Right forelimb (tissue), 1 donor: ENCODE measurements at places on chromosomes 1 and 21.

GRCh38 chr1:169478094-169478672 lies 7.6 kb downstream of the SLC19A2 start:
- DNase-seq, result no peak

GRCh38 chr1:240148333-240148732 lies 56.6 kb downstream of the FMN2 start:
- no peak for DNase-seq

DNA sequence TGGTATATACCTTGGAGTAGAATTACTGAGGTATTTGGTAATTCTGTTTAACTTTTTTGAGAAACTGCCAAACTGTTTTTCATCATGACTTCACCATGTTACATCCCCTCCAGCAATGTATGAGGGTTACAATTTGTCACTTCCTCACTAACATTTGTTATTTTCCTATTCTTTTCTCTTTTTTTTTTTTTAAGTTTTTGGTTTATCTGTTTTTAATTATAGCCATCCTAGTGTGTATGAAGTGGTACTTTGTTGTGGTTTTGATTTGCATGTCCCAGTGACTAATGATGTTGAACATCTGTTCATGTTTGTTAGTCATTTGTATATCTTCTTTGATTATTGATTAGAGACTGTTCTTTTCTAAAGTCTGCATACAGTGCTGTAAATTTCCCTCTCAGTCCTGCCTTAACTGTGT lies 147.3 kb downstream of the HS2ST1 start:
- no peak for DNase-seq

DNA sequence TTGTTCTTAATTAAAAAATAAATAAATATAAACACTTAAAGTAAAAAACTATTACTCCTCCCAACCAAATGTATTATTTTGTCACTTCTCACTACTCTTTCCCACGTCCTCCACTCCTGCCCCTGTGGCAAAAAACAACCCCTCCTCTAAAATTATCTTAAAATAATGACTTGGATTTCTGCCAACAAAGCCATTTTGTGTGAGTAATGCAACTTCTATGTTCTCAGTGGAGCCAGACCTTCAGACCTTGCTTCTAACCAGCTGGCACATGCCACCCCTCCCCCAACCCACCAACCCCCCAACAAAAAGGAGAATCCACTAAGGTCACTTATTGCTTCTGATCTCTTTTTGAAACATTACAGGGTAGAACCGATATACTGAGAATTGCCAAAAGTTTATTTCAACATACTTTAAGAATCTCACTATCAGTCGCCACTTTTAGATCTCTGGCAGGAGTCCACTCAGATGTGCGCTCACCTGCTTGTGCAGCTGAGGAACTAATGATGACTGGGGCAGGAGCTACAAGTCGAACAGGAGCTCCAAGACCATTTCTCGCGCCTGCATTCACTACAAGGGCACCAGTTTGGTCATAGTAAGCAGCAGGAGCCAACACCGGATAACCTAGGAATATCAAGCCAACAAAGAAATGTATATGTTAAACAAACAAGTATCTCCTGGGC lies 58.3 kb upstream of the SDC3 start:
- DNase-seq, result no peak

- no peak for DNase-seq
These were observed 9.3 kb downstream of the CHI3L2 start for GRCh38 chr1:111236806-111237205.

DNA sequence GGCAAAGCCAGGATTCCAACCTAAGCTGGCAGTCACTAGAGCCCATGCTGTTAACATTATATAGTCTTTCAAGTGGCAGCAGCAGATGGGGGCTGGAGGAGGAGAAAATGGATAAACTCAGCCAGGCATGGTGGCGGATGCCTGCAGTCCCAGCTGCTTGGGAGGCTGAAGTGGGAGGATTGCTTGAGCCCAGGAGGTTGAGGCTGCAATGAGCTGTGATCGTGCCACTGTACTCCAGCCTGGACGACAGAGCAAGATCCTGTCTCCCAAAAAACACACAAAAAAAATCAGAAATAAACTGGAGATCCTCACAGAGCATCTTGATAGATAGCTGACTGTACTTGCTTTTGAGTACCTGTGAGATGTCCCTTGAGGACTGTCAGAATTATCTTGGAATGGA lies 13.4 kb upstream of the WDR26 start:
- no peak for DNase-seq

DNA sequence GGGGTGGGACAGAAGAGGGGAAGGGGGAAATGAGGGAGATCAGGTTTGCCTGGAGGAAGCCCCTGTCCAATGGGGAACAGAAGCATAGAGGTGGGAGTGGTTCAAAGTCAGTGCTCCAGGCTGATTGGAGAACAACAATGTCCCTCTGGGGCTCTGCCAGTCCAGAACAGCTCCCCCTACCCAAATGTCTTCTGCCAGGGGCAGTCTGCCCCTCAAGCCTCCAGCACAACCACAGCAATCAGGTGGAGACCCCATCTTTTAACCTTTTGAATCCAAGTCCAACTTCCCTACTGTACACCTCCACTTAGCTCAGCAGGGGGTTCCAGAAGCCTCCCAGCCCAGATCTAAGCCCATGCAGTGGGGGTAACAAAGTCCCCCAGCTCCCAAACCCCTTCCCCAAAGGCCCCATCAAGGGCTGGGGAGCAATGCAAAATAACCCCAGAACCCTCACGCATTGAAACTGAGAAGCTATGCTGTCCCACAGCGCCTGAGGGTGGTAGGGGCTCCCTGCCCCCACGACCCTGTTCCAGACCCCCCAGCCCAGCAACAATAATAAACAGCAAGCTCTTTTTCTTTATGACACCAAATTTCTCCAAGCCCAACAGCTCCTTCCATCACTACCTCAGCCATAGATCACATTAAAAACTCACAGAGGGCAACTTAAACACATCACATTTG lies 3.3 kb downstream of the AHDC1 start:
- DNase-seq, result no peak

GRCh38 chr1:108055387-108055786 lies 90.4 kb upstream of the VAV3 start:
- no peak for DNase-seq

DNA sequence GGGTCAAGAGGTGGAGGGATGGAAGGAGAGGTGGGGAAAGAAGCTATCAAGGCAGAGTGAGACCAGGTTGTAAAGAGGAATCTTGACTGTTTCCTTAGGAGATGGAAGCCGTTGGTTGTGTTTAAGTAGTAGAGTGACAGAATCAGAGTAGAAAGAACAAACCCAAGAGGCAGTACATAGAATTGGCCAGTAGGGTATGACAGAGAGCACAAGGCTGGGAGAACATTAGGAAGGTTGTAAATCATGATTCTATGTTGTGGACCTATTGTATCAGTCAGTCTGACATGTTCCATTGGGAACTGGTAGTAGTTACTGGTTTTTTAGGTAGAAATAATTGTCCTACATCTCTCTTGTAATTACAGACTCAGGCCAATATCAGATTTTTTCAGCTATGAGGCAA lies 486.9 kb upstream of the USP24 start:
- no peak for DNase-seq

- DNase-seq, result no peak
These were observed 111.4 kb upstream of the SNX7 start for GRCh38 chr1:98550076-98550475.

GRCh38 chr1:201022820-201023516 lies 546 bp downstream of the KIF21B start:
- DNase-seq, result no peak

- DNase-seq, result no peak
These were observed 400 bp upstream of the TRIM17 start for GRCh38 chr1:228417061-228417460.

- DNase-seq, result peak; percentile 19
These were observed 8.3 kb upstream of the SLC2A1 start for GRCh38 chr1:42966688-42967612.

DNA sequence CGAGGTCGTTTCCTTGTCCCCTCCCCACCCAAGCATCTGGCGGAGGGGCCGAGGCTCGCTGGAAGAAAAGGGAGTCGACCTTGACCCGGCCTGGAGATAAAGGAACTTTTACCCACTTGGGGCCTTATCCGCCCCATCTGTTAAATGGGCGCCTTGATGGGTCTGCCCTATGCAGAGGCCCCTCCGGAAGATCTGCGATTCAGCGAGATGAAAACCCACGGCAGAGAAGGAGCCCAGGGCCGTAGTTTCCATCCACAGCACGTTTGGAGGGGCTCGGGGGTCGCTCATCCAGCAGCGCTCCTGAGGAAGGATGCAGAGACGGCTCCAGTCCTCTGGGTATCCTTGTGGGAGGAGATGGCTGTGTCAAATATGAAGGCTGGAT lies 518 bp downstream of the NCMAP start:
- no peak for DNase-seq

DNA sequence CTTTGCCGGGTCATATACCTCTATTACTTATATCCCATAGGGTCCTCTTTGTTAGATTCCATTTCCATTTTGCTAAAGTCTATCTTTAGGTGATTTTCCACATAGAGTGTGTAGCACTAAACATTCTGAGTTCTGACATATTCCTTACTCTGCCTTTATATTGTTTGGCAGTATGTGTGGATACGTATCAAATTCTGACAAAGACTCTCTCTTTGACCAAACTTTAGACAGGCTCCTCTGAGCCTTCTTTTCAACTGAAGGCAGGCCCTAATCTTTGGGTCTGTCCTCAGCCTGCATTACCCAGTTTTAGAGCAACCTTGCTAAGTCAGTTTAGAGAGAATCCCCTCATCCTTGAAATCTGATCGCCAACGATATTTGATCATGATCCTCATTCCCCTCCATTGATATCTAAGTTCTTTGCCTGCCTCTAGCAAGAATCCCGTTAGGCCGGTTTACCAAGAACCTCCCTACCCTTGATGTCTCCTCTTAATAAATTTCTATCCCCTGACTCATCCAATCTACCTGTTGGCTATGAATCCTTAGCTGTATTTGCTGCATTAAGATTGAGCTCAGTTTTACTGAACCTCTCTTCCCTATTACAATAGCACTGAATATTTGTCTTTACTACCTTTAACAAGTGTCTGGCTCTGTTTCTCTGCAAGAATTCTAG lies 10.4 kb upstream of the PPT1 start:
- DNase-seq, result no peak

GRCh38 chr1:14377386-14377785 lies 221.1 kb upstream of the KAZN start:
- no peak for DNase-seq

GRCh38 chr21:45518742-45519141 lies 23.5 kb downstream of the SLC19A1 start:
- DNase-seq, result no peak

GRCh38 chr1:193042766-193043691 lies 16.1 kb downstream of the UCHL5 start:
- no peak for DNase-seq

DNA sequence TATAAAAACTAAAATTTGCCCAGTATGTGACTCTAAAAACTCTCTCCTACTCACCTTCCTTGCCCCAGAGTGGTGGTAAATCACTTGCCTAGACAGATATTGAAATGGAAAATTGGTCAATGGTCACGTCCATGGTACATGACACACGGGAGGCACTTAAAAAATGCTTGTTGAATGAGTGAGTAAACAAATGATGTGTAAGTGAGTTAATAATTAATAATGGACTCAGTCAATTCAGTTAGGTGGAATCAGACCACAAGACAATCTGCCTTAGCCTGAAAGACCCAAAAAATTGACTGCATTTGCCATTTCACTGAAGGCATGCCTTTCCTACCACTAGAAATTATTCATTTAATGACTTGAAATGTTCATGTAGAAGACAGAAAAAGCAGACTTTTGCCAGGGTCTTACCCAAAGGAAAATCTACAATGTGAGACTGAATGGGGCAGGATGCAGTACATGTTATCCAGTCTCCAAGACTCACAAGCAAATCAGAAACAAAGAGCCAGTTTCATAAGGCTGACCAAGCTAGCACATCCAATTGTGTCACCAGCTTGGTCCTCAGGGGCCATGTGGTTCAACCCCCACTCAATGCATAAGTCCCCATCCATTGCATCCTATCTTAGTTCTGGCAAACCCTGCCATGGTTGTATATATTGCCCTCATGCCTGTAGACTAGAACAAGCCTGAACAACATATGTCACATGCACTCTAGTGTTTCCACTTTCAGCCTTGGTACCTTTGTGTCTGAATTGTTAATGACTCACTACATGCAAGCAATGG lies 73.6 kb downstream of the TBX15 start:
- DNase-seq, result no peak

GRCh38 chr1:86714561-86715244 lies 10.3 kb downstream of the SH3GLB1 start:
- DNase-seq, result no peak

- no peak for DNase-seq
These were observed 18.1 kb downstream of the AHCYL1 start for GRCh38 chr1:110002695-110003094.

- no peak for DNase-seq
These were observed 403.2 kb downstream of the NCAM2 start for GRCh38 chr21:21401444-21401843.

GRCh38 chr1:55965981-55966461 lies 613.3 kb downstream of the PLPP3 start:
- no peak for DNase-seq

DNA sequence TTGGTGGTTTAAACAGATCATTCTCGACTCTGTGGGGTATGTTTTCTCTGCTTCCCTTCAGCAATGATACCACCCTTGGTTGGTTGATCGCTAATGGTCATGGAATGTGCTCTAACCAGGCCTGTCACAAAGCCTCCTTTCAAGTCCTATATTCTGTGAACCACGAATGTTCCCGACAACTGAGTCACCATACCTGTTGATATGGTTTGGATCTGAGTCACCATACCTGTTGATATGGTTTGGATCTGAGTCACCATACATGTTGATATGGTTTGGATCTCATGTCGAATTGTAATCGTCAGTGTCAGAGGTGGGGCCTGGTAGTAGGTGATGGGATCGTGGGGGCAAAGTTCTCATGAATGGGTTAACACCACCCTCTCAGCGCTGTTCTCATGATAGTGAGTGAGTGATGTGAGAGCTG lies 10.2 kb upstream of the CAMK2N1 start:
- DNase-seq, result no peak

DNA sequence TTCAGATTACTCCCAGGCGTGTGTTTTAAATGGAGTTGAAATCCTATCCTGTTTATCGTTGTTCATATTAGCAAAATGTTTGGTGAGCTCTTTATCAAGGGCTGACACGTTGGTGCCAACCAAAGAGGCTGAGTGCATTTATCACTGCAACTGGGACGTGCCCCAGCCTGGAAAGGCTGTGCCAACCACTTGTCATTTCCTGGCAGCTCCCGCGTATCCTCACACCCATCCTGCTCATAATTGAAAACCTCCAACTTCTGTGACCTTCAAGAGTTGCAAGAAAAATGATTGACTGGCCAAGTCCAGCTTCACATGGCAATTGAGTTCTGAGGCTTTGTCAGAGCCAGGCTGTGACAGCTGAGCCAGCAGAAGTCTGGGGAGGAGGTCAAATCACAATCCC lies 43.7 kb upstream of the KCNA3 start:
- no peak for DNase-seq

DNA sequence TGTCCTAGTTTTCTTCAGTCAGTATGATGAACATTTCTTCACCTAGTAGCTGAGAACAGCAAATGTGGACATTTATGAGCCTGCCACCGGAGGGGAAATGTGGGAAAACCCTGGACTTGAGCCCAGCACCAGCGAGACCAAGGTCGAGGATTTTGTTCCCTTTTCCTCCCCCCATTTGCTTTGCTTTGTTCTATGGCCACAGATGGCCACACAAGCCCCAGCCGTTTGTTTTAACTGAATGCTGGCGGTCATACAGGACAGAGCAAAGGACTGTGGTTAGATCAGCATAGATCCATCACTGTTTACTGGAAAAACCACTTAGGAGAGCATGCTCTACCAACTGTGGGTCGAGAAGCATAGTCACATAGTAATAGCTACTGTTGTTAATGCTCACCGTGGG lies 20.9 kb downstream of the SH2D2A start:
- no peak for DNase-seq
